ENCODE measurements at places on chromosomes 1 and 21.
A peak's percentile ranks its signal among the peaks of the same experiment; 100 is the strongest.

DNA sequence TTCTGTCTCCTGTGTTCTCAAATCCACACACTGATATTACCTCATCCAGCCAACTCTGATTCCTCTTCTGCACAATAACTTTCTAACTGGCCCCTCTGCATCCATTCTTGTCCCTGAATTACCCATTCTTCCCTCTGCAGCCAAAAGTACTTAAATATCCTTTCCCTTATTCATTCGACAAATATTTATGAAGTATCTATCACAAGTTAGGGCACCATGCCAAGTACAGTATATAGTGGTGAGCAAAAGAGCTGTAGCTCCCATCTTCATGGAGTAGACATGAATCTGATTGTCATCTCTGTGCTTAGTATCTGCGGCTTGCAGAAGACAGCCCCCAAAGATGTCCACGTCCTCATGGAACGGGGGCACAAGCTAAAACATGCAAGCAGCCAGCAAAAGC is 316.8 kb downstream of the SETD4 start:
- no peak for DNase-seq

DNA sequence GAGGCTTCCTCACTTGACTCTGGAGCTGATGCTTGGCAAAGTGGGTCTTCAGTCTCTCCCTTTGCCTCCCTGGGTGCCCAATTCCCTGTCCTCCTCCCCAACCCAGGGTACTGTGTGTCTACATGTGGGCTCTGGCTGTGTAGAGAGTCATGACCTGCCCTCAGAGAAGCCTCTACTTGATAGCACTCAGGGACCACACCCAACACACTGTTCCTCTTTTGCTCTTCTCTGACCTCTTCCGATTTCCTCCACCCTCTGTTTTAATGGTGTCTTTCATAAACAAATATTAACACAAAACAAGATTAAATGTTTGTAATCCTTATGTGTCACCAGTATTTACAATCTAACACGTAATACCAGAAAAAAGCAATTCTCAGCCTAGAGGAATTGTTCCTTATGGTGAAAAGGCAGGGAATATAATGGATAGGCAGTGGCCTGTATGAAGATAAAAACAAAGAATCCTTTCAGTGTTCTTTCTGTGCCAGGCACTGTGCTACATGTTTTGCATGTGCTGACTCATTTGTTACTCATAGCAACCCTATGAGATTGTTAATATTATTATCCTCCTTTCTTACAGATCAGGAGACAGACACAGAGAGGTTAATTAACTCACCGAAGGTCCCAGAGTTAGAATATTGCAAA is 58.2 kb downstream of the HSD3B1 start:
- no peak for DNase-seq

DNA sequence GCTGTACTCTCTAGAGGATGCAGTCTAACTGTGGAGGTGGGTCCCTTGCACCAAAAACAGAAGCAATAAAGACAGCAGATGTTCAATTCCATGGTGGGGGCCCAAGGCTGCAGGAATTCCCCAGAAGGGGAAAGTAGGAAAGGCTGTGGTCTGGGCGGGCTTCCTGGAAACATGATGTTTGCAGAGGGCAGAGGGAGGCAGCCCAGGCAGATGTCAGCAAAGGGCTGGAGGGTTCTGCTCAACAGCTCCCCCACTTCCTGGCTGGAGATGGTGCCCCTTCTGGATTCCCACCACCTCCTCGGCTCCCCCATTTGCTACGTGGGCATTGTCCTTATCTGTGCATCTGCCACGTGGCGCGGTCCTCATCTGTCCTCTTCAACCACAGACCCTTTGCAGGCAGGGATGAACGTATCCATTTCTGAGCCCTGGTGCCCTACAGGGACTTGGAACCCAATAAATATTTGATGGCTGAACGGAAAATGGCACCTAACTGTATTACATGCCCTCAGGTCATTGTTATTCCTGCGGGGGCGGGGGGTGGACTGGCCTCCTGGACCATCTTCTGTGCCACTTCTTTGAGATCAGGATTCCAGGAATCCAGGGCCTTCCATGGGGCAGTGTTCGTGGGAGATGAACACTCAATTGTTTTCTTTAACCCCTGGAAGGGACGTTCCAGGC is 8.4 kb upstream of the GUCA2B start:
- DNase-seq: peak; percentile 13

GRCh38 chr21:35280231-35280630 is 231.1 kb upstream of the RUNX1 start:
- no peak for DNase-seq

GRCh38 chr21:42360317-42360716 is 6.0 kb downstream of the TFF1 start:
- no peak for DNase-seq

DNA sequence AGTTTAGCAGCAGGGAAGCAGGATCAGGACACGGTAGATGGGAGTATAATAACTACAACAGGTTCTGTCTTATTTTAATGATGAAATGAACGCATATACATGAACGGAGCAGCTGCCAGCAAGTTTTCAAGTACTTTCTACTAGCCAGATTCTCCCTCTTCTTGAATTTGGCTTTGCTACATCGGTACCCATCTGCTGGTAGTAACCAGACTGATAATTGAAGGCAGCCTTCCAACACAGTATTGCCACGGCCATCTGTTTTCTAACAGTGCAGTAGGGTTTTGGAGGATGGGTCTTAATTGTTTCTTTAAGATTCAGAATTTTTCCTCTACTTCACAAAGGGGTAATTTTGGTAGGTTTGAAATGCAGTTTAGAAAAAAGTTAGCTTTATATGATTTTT is 33.4 kb downstream of the CENPF start:
- no peak for DNase-seq

DNA sequence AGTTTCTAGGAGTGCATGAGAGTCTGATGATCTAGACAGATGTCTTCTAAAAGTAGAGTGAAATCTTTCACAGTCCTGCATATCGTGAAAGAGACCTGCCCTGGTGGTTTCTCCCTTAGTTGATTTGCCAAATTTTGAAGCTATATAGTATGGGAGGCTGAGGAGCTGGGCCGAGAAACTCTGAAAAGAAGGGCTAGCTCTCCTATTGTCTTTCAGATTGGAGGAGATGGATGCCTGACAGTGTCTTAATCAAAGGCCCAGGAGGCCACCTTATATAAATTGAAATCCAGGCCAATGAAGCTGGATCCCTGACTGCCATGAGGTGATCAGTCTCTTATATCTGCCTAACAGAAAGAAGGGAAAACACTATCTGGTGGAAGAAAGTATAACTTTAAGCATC is 18.4 kb upstream of the CD84 start:
- no peak for DNase-seq

DNA sequence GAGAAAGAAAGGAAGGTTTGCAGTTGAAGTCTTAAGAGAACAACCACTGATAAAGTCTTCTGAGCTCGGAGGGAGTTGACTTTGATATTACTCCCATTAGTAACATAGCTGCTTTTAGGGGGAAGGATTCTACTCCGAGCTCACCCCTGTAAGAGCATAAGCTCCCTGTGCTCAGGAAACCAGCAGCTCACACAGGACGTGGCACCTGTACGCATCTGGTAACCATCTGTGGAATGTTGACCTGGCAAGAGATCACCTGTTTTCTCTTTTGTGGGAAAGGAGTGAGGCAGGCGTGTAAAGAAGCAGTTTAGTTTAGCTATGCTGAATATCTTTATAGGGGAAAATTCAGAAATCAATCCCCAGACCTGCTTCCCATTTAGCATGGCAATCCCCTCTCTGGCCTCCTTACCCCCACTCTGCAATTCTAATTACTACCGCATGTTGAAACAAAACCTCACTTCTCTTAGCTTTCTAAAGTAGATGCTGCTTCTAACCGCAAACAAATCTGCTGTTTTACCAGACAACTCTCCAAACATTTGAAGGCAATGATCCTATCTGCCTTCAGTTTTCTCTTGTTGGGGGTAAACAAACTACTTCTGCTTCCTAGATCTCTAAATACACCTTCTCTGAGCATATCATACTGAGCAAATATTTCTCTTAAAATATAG is 121.8 kb upstream of the KCNK1 start:
- DNase-seq: no peak

All from stimulated activated CD4-positive, alpha-beta T cell treated with anti-CD3 and anti-CD28 coated beads, Interleukin-2, amount 100 ng/mL, for 24 hours (primary cell).